ENCODE measurements at places on chromosomes 7 and 10.

- no peak for DNase-seq
Measured at GRCh38 chr10:69876931-69877330, 75.2 kb downstream of the COL13A1 start.

DNA sequence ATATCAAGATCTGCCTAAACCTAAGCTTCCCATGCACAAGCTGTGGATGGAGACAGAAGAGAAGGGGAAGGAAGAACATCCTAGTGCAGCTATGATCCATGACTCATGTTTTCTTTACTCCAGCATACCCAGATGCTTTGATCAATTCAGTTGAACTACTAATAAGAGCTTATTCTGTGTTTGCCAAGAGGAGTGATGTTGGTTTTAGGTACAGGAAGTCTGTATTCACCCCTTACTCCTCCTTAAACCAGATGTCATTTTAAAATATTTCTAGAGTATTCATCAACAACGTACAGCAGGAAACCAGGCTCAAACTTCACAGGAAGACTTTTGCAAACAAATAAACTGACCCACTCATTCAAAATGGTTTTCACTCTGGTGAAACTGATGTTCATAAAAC lies 29.2 kb downstream of the PANK1 start:
- no peak for DNase-seq

GRCh38 chr7:155166673-155167370 lies 96.7 kb downstream of the HTR5A start:
- DNase-seq: peak; percentile 86

DNA sequence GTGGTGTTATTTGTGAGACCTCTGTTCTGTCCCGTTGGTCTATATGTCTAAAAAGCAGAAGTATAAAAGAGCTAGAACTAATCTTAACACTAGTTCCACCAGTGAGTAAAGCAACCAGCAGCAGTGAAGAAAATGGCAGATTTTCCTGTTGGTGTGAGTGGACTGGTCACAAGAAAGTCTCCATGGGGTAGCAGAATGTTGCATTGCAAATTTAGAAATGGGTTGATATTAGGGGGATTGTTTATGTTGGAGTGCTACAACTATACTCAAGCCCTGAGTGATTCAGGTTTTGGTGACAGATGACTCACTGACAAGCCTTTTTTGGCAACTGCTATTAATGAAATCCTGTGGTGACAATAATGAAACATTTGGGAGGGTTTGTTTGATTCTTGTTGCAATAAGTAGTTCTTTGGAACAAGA lies 5.6 kb downstream of the AVL9 start:
- no peak for DNase-seq

GRCh38 chr7:148095066-148095465 lies 495.5 kb upstream of the C7orf33 start:
- no peak for DNase-seq

GRCh38 chr7:157676001-157676400 lies 339.2 kb downstream of the DNAJB6 start:
- DNase-seq: no peak

DNA sequence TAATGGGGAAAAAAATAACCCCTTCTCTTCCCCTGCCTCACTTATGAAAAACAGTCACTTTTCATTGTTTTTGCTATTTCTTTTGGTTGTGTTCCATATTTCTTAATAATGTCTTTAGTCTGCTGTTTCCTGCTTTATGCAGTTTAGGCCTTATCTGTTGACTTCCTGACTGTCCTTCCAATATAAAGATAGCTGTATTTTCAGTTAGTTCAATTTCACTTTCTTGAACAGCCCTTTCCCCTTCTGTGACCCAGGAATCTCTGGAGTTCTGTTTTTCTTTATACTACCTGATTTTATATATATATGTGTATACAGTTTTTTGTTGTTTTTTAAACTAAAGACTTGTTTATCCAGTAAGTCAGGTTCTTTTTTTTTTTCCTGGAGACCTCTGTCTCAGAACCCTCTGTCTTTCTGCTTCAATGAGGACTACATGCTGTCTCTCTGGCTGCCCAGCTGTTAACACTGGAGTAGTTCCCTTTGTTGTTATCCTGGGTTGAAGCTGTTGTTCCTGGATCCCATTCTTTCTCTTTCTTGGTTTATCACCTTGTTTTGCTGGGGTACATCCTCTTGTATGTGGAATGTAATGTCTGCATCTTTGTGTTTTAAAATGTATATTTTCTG lies 87.2 kb downstream of the GSDME start:
- no peak for DNase-seq

DNA sequence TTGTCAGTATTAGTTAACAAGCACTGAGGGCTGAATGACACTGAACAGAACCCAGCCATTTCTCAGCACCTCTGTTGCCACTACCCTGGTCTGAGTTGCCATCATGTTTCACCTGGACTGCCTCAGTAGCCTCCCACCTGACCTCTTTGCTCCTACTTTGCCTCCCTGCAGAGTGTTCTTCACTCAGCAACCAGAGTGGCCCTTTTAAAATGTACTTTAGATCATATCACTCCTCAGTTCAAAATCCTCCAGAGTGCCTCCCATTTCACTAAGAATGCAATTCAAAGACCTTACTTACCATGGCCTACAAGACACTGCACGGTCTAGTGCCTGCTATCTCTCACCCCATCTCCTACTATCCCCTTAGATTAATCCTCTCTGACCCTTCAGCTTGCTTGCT lies 214.5 kb downstream of the AUTS2 start:
- DNase-seq: no peak

GRCh38 chr10:24012249-24012803 lies 196.6 kb upstream of the KIAA1217 start:
- no peak for DNase-seq

DNA sequence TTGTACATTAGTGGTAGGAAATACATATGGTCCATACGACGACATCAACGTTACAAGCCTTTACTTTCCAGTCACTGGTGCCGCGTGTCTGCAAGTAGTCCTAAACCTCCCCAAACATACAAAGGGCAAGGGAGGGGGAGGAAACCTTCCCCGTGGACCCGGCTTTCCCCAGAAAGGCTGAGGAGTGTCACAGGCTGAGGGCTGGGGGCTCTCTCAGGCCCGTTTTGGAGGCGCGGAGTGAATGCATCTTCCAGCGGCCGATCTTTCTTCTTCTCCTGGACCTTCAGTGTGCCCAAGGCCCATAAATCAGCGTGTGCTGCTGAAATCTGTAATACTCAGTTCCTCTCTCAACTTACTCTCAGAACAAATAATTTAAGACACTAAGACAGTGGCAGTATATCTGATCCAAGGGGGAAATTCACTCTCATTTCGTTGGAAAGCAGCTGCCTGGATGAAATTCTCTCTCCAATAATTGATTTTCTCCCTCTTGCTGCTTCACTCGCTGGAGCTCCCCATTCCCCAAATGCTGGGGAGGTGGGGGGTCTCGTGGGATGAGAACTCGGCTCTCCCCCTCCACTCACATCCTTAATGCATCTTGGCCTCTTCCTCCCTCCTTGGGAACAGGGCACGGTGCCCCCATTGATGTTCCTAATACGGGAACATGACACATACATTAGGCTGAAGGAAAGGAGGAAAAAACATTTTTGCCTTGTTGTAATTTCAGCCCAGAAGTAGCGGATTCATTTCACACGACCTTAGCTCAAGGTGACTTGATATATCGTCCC lies 126.1 kb downstream of the ADARB2 start:
- DNase-seq: no peak

GRCh38 chr7:41874201-41874785 lies 171.4 kb upstream of the INHBA start:
- DNase-seq: no peak

DNA sequence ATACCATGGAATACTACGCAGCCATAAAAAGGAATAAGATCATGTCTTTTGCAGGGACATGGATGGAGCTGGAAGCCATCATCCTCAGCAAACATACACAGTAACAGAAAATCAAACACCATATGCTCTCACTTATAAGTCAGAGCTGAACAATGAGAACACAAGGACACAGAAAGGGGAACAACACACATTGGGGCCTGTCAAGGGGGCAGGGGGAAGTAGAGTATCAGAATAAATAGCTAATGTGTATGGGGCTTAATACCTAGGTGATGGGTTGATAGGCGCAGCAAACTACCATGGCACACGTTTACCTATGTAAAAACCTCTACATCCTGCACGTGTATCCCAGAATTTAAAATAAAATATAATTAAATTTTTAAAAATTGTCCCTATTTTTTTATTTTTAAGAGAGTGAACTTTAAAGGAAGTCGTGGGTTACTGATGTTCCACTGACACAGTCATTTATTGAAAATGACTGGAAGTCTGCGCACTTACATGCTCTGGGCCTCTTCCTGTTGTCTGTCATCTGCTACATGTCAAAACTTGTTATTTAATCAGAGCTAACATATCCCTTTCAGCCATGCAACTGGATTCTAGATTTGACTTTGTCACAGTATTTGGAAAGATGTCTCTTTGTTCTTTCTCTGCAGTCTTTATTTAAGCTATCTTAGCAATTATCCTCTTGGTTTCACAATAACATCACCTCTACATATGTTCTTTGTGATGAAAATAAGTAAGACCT lies 73.7 kb upstream of the ABCB5 start:
- no peak for DNase-seq

DNA sequence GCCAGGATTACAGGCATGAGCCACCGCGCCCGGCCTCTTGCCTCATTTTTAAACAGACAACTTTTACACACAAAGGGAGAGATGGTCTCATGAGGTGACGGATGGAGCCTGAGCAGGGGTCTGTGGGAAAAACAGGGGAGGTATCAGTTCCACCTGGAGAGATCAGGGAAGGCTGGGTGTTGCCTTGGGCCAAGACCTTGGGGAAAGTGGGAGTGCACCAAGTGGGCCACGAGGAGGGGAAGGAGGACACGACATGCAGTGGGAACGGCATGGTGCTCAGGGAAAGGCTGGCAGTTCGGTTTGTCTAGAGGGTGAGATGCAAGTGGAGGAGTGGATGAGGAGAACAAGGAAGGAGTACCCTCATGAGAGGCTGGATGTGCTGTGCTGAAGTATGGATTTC lies 8.9 kb upstream of the ZNF777 start:
- no peak for DNase-seq

DNA sequence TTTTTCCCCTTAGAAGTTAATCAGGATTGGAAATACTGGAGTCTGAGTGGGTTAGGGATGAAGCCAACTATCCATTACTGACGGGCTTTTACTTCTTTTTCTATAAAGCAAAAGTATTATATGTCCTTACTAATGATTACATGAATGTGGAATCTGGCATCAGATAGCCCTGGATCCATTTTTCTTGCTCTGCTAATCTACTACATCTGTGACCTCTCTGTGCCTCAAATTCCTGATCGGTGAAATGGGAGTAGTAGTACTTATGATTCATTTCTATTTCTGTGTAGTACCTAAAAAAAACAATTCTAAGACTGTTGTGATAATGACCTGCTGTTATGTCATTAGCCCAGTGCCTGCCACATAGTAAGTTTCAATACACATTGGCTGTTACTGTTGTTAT lies 621.6 kb downstream of the SORCS3 start:
- DNase-seq: no peak

GRCh38 chr7:125127304-125127703 lies 197.7 kb upstream of the POT1 start:
- no peak for DNase-seq

DNA sequence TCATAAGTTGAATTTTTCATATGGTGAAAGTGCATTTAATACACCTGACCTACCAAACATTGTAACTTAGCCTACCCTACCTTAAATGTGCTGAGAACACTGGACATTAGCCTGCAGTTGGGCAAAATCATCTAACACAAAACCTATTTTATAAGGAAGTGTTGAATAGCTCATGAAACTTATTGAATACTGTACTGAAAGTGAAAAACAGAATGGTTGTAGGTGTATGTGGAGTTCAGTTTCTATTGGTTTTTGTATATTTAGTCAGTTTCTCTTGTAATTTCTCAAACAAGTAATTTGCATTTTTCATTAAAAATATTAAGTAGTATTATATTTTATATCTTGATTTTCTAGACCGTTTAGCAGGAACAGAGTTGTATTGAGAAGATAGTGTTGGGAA lies 15.3 kb downstream of the CCDC7 start:
- no peak for DNase-seq

DNA sequence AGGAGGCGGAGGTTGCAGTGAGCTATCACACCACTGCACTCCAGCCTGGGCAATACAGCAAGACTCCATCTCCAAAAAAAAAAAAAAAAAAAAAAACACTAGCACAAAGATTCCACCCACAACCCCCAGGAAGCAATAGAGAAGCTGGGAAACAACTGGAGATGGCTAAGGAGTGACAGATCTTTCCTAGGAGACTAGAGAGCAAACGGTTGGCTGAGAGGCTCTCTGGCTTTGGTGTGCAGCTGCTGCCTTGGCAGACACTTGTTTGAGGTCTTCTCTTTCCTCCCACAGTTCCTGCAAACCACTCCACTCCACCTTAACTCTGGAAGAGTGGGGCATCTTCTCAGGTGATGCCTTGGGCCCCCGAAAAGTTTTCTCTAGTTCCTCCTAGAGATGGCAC lies 78.5 kb upstream of the LANCL2 start:
- no peak for DNase-seq

- DNase-seq: peak; percentile 58
Measured at GRCh38 chr10:58755677-58756076, 243.0 kb downstream of the BICC1 start.

GRCh38 chr7:17903337-17903736 lies 37.0 kb downstream of the SNX13 start:
- DNase-seq: no peak

- DNase-seq: no peak
Measured at GRCh38 chr7:110830778-110831177, 260.1 kb upstream of the LRRN3 start.

DNA sequence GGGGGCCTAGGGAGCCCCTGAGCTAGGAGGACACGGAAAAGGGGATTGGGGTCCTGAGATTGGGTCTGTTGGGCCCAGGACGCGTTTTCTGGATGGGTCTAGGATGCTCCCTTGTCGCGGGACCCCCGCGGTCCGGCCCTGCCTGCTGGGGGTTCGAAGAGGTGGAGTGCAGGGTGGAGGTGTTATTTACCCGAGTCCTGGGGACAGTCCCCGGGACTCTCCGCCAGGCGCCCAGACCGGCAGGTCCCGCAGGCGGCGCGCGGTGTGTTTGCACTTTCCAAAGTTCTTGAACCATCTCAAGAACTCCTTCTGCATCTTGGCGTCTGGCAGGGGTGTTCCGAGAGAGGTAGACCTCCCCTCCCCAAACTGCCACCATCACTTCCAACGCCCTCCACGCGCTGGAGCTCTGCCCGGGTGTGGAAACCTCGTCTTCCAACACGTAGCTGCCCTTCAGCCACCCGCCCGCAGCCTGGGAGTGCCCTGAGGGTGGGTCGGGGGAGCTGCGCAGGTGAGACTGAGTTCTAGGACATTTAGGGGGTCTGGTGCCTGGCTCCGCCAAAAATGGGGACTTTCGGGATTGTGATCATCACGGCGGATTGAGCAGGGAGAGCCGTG lies 569 bp downstream of the CAV1 start:
- no peak for DNase-seq

DNA sequence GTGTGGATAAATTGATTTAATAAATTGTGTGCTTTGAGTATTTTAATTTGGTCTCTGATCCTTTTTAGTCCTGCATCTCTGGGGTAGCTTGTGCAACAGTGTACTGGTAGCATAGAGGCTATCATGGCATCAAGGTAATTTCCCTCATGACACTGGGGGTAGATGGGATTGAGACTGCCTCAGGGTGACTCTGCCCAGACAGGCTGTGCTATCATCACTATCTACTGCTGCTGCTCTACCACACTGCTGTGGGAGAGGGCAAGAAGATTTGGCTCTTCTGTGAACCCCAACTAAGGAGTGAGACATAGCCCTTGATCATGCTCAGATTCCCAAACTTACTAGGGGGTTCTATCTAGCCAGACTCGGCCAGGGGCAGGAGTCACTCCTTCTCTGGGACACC lies 43.6 kb upstream of the JAZF1 start:
- DNase-seq: no peak

- DNase-seq: peak; percentile 26
Measured at GRCh38 chr10:6669269-6669859, 89.3 kb upstream of the PRKCQ start.

All from stromal cell of bone marrow (primary cell).